ENCODE measurements at places on chromosomes 5 and 9.

DNA sequence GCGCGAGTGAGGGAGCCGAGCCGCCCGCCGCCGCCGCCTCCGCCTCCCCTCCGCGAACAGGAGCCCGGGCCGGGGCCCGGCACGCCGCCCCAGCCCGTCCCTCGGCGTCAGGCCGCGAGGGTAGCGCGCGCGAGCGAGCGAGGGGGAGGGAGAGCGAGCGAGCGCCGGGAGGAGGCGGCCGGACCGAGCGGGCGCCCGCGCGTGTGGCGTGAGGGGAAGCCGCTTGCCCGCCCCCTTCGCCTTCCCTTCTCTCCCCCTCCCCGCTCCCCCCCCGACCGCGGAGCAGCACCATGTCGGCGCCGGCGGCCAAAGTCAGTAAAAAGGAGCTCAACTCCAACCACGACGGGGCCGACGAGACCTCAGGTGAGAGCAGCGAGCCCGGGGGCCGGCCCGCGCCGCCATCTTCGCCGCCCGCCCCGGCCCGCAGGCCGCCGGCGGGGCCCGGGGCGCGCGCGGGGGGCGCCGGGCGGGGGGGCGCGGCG is 312 bp downstream of the SET start:
- DNase-seq: no peak

DNA sequence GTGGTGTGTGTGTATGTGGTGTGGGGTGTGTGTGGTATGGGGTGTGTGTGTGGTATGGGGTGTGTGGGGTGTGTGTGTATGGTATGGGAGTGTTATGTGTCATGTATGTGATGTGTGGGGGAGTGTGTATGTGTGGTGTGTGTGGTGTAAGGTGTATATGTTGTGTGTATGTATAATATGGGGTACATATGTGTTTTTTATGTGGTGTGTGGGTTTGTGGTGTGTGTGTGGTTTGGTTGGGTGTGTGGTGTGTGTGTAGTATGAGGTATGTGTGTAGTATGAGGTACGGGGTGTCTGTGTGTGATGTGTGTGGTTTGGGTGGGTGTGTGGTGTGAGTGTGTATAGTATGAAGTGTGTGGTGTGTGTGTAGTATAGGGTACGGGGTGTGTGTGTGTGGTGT is 11.4 kb downstream of the ECSCR start:
- DNase-seq: no peak

DNA sequence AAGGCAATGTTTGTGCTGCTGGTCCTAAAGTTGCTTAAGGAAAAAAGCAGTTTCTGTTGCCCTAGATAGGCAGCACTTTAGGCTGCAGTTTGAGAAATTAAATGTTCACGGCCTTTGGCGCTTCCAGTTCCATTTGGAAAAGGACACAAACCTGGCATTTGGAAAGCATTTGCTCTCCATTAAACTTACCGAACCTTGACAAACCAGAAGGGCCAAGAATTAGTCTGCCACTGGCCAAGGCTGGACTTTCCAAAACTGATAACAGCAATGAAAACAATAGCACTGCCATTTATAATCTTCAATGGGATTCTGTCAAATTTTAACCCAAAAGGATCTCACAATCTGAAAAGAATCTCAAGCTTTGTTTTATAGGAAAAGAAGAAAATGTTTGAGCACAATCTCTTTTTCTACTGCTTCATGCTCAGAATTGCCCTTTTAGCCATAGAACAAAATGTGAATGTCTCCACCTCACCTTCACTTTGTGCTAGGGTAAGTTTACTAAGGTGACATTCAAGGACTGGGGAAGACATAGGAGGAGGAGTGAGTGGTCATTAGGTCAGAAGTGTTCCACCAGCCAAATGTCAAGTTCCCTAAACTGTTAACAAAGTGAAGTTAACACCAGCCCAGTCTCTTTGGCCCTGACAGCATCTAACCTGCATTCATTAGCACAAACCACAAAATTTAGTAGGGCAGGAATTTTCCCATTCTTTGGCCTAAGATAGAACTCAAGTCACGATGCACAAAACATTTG is 583.4 kb upstream of the DMAC1 start:
- no peak for DNase-seq

DNA sequence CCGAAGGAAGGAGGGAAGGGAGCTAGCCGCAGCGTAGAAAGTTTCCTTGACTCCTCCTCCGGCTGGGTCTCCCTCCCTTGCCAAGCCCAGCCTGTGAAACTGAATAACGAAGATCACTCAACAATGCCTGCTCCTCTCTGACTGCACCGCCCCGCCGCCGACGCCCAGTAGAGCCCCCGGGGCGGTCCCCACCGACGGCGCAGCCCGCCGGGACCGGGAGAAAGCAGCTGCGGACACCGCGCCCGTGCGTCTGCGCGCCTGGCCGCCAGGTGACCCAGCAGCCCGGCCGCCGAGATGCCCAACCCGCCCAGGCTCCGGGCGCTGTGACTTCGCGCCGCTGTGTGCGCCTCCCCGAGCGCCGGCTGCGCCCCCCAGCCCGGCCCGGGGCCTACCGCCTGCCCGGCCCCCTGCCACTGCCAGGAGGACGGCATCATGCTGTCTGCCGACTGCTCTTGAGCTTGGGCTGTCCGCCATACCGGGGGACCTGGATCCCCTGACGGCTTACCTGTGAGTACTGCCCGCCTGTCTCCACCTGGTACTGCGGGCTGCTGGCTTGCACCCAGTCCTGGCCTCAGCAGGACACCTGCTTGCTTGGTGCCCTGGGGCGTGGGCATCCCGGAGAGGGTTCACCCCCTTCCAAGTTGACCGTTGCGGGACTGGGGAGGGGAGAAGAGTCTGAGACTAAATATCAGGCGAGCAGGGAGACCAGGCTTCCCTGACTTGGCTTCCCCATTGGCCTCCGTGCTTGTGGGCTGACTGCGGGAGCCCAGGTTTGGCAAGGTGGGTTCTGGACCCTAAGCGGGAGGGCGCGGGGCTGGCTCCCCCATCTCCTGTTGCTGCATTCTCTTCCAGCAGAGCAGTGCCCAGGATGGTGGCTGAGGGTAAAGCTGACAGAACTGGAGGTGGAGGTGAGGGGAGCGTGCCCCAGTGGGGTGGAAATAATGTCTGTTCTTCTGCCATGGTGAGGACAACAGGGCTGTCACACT is 26.2 kb upstream of the SPTLC1 start:
- peak; percentile 85 for DNase-seq

GRCh38 chr5:2724831-2725230 is 26.6 kb downstream of the IRX2 start:
- DNase-seq: peak; percentile 32

GRCh38 chr9:130994135-130995085 is 14.6 kb upstream of the LAMC3 start:
- DNase-seq: peak; percentile 62

DNA sequence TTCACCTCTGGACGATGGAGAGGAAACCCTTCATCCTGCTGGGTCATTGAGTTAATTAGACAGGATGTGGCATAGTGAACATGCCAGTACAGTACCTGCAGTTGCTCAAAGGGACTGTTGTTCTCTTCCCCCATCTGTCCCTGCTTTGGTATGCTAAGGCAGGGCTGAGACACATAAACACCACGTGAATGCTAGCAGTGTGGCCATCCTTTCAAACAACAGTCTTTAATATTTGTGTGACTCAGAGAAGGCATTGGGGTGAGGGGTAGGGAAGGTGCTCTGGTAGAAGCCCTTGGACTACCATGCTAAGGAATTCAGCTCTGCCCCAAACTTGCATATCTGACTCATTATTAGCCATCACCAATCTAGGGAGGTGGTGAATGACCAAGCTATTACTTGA is 180.2 kb upstream of the ZNF618 start:
- peak; percentile 74 for DNase-seq

DNA sequence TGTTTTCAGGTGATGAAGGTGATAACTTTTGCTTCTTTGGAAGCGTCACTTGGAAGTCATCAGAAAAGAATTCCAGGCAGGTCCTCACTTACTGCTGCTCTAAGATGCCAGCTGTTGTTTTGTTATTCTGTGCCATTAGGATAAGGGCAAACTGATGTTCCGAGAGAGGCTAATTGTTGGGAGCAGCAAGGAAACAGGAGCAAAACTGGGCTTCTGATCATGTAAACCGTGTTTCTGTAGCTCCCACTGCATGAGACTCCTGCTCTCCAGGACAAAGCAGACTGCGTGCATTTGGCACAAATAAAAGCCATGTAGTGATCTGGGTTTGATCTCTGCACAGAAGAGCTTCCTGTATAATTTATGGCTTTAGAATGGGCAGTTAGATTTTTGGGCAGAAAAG is 248.2 kb downstream of the MAN2A1 start:
- DNase-seq: no peak

DNA sequence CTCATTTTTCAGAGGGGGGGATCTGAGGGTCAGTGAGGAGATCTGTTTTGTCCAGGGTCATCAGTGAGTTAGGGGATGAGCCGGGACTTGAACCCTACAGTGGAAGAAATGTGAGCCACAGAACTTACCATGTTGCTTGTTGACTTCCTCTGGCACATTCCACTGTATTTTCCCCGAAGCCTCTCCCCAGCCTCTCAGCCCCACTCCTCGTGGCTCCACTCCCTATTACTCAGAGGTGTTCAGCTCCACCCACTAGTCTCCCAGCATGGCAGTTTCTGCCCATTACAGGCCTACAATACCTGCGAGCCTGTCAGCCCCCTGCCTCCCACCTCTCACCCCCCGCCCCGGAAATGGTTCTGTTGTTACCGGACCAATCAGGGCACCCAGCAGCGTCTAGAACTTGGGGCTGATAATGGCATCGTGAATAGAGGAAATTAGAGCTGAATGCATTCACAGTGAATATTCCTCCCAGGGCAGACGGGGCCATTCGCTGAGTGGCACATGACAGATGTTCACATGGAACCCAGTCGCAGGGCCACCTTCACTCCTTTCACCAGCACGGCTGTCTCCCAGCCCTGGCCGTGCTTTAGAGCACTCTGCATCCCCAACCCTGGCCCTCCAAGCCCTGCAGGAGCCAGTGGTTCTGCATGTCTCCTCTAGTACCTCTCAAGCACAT is 81.6 kb downstream of the KCNIP1 start:
- DNase-seq: no peak

- DNase-seq: no peak
These were observed 43.7 kb upstream of the ANGPTL2 start for GRCh38 chr9:127166111-127166510.

GRCh38 chr5:960551-960950 is 48.1 kb upstream of the NKD2 start:
- peak; percentile 35 for DNase-seq

GRCh38 chr5:135834639-135835529 is at the start of gene SLC25A48:
Gene SLC25A48, plus strand, starts transcription at chr5:135834663. Its CDS starts 185 bp downstream, at chr5:135834848.
- peak; percentile 90 for DNase-seq

- DNase-seq: no peak
These were observed 20.0 kb upstream of the TEK start for GRCh38 chr9:27088981-27089380.

- no peak for DNase-seq
These were observed 1.9 kb upstream of the IL13 start for GRCh38 chr5:132655821-132656773.

- DNase-seq: peak; percentile 95
These were observed 106.7 kb downstream of the MCTP1 start for GRCh38 chr5:95178046-95178651.

DNA sequence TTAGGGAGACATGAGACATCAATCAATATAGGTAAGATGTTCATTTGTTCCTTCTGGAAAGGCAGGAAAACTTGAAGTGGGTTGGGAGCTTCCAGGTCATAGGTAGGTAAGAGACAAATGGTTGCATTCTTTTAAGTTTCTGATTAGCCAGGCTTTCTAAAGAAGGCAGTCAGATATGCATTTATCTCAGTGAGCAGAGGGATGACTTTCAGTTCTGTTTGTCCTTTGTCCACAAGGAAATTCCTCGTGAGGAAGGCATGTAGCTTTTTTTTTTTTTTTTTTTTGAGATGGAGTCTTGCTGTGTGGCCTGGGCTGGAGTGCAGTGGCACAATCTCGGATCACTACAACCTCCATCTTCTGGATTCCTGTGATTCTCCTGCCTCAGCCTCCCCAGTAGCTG is 155.3 kb upstream of the ABCA1 start:
- DNase-seq: no peak

GRCh38 chr9:91405343-91406077 is 18.1 kb downstream of the NFIL3 start:
- DNase-seq: no peak

GRCh38 chr5:148336704-148337435 is 1.5 kb downstream of the SPINK9 start:
- DNase-seq: no peak

GRCh38 chr5:149240354-149240998 is 31.2 kb upstream of the AFAP1L1 start:
- no peak for DNase-seq

DNA sequence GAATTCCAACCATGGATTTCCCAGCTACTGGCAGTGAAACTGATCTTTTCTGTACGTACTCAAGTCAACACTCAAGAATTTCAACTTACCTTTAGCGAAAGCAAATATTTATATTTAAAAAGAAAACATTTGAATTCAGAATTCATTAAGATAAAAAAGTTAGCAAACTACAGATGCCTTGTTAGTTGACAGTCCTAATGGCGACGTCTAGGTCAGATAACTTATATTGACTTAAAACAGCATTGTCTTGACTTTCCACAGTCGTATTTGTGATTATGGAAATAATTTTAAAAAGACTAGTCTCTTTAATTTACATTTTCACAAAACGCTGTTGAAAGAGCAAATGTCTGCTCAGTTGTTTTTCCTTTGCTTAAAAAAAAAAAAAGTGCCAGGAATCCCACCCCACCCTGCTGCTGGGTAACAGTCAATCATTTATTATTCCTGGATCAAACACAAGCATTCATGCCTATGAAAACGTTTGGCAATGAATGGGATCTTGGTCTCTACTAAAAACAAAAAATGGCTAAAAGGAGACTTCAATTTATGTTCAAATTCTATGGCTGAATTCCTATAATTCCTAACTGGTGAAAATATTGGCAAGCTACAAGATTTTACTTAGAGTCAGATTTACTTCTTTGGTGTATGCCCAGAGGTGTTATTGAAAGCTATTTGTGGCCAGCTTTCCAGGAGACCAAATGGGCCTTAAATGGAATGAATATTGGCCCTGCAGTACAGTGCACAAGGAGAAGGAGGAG is 22.0 kb downstream of the OR2S2 start:
- no peak for DNase-seq

DNA sequence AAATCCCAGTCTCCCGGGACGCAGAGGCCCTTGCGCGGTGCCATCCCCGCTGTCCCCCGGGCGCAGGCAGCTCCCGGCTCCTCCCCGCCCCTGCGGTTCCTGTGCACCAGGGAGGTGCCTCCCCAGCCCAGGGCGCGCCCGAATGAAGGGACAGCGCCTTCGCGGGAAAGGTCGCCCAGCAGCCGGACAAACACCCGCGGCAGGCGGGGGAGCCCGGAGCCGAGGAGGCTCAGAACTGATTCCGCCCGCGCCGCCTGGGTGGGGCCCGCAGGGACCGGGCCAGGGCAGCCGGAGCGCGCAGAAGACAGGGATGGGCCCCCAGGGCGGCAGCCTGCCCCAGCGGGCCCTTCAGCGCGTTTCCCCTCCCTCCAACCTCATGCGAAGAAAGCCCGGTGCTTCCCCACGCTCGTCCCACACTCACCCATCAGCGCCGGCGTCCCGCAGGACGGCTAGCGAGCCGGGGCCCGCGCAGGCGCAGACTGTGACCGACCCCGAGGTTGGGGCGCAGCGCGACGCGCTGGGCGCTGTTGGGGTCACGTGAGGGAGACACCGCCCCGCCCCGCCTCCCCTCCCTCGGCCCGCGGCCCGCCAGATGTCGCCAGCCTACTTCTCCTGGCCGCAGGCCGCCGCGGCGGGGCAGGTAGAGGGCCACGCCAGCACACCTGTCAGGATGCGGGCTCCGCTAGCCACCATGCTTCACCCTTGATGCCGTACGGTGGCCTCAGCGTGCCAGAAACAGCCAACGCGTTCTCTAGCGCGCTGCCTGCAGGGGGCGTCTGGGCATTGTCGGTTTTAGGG is at the start of gene SLC25A51:
SLC25A51 (minus strand) TSS at position 481 of the 798 bp plus-strand sequence. CDS start 15,577 bp downstream, outside the sequence.
- peak; percentile 96 for DNase-seq

Data from islet precursor cell (in vitro differentiated cells).